ENCODE measurements at places on chromosomes 6 and 20.

- DNase-seq: no peak
Observed at GRCh38 chr6:102298051-102298450, 904.5 kb downstream of the GRIK2 start.

DNA sequence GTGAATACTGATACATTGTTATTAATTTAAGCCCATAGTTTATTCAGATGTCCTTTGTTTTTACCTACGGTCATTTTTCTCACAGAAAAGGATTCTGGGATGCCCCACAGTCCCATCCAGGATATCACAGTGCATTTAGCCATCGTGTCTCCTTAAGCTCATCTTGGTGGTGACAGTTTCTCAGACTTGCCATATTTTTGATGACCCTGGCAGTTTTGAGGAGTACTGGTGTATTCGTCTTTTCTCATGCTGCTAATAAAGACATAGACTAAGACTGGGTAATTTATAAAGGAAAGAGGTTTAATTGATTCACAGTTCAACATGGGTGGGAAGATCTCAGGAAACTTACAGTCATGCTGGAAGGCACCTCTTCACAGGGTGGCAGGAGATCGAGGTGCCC, 295.9 kb upstream of the CDH4 start:
- DNase-seq: no peak

DNA sequence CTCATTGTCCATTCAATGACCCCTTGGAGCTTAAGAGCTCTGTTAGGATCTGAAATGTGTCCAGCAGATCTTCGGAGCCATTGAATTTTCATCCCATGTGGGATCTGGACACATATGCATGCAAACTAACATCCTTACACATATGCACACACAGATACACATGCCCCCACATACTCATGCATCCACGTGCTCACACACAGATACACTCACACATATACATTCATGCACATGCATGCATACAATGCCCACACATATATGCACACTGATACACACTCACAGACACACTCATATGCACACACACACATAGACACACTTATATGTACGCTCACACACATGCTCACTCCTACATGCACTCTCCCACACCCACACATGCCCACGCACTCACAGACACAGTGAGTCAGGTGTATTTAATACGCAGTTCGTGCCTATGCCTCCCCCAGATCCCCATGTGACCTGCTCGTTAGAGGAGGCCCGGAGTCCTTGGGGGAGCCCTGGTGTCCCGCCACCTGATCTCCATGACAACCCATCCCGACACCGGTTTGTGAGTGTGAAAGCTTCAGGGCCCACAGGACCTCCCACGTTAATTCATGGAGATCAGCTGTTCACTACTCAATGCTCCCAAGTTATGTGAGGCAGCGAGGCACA, 121.9 kb upstream of the SULF2 start:
- no peak for DNase-seq

DNA sequence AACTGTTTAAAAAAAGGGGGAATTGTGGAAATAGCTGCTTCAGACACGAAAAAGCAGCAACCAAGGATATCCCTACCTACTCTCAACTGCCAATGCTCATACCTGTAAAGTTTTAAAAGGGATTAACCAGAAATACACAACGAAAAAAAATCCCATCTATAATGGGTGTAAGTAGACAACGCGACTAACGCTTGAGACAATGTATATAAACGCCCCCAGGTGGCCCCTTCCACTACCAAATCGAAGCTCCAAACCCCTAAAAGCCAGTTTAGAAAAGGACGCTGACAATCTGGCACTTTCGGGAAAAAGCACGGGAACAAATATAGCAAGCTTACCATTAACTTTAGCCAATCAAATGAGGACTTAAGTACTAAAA, 94.5 kb upstream of the BTN3A2 start:
- no peak for DNase-seq

- no peak for DNase-seq
Observed at GRCh38 chr6:7813704-7814103, 87.8 kb downstream of the BMP6 start.

DNA sequence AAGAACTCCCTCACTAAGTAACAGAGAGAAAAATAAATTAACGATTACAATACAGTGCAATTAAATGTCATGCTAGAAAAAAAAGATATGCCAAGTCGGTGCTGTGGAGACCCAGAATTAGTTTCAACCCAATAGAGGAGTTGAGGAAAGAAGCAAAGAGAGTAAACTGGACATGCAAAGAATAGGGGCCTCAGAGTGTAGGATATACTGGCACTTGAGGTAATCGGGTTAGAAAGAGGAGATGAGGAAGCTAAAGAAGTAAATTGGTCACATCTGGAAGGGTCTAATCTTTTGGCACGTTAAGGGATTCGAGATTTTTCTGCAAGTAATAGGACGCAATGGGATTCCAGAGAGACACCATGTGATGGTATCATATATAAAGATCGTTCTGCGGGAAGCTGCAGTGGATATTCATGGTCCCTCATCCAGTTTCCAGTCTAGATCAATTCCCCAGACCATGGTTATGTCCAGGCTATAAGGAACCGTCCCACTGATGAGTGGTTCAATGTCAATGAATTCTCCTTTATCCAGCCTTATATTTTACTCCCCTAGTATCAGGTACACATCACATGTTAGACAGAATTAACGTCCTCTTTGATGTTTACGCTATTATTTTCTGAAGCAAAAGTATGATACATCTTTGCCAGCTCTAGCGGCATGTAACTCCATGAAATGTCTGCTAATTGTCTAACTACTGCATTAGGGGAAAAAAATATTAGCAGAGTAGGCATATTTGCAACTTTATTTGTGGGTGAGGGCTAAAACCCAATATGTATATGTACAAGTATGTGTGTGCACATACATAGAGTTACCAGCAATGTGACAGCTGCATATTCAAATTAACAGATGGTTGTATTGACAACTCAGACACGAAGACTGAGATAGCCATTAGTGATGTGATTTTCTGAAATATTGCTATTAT, 1.1 kb upstream of the TBC1D32 start:
- DNase-seq: peak; percentile 53

DNA sequence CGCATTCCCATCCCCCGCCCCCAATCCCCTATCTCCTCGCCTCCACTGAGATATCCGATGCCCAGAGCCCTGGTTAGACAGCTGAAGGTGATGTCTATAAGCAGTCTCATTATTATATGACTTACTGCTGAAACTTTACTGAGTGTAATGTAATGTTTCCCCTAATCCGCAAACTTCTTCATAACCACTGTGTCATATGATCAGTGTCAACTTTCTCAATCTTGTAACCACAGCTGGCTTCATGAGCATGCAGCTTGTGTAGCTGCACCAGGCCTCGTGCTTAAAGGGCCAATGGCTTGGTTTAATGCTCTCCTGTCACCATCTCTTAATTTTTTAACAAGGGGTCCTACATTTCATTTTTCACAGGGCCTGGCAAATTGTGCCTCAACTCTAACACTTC, 8.1 kb downstream of the ASIP start:
- DNase-seq: no peak

DNA sequence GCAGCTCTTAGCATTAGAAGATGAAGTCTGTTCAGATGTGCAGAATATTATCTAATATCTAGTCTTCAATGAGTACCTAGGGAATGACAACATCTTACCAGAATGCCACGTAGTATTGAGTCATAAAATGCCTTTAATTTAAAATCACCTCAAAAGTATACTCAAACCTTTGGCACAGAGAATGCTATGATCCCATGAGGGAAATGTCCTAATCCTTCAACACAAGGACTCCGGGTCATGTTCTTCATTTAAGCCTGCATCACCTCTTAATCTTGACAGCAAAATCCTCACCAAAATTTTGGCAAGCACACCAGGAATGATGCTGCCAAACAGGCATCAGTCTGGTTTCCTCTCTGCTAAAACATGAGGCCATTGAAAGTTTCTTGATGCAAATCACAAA, 23.6 kb upstream of the MARCKS start:
- DNase-seq: peak; percentile 79

GRCh38 chr6:45327956-45328522, at the start of gene RUNX2:
Gene RUNX2, plus strand, starts transcription at chr6:45328330. Its CDS starts 397 bp downstream, at chr6:45328727.
- DNase-seq: peak; percentile 95

DNA sequence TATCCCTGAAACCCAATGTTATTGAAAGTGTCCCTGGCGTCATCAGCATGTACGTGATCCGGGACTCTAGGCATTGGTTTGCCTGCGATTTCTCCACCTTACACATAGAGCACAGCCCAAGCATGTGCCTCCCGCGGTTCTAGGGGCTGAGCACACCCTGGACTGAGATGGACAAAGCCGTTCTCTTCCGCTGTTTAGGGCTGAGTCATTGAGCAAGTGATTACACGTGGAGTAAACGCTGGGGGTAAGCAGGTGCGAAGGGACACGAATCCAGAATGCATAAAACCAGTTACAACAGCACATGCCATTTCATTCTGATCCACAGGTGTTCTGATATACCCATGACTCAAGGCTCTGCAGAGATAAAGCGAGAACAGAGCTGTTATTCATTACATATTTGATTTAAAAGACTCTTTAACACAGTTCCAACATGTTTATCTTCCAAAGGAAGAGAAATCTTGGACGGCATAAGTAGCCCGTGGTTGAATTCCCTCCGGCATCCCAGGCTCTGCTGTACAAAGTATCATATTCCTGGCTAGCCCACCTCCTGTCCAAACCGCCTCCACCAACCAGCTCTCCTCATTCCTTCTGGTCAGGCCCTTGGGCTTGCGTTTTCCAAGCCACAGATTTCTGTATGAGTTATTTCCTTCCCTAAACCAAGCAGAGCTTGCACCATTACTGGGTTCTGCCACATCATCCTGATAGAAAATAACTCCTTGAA, 36.1 kb upstream of the THBS2 start:
- DNase-seq: peak; percentile 97

DNA sequence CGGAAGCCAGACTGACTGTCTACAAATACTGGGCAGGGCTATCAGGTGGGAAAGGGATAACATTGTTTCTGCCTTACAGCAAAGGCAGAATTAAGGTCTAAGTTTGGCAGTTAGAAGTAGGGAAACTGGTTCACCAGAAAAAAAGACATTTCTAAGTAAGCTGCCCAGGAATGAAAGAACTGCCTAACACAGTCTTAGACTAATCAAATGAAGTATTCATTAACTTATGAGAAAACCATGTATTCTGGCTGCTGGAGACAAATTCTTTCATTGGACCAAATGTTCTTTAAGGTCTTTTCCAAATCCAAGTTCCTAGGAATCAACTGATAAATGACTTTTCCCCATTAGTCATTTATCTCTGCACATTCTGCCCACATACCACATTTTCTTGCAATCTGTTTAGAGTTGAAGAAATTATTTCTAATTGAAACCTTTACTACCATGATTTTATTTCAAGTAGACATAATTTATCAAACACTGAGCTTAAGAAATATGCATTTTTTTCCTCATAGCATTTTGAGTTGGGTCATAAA, 120.3 kb upstream of the OGFRL1 start:
- no peak for DNase-seq

GRCh38 chr20:53187392-53188068, 215.4 kb downstream of the TSHZ2 start:
- no peak for DNase-seq

GRCh38 chr20:53866794-53867740, 203.3 kb downstream of the BCAS1 start:
- peak; percentile 27 for DNase-seq

DNA sequence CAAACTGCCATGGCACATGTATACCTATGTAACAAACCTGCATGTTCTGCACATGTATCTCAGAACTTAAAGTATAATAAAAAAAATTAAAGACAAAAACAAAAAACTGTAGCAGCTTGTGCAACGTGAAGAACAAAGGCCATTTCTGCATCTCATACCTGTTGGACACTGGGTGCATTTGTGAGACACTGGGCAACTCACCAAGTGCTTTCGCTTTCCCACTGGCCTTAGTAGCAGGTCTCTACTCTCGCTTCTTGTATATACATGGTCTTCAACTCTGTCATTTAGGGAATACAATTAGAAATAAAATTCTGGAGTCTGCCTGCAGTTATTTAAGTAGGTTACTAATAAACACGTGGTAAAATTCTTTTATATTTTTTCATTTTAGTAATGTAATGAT, 423.8 kb downstream of the CBLN4 start:
- no peak for DNase-seq

- no peak for DNase-seq
Observed at GRCh38 chr20:53658973-53659372, 65.3 kb upstream of the ZNF217 start.

GRCh38 chr20:62766071-62766450, 30.2 kb upstream of the MRGBP start:
- DNase-seq: no peak

GRCh38 chr6:74749211-74750147, 456.4 kb downstream of the COL12A1 start:
- DNase-seq: peak; percentile 69

DNA sequence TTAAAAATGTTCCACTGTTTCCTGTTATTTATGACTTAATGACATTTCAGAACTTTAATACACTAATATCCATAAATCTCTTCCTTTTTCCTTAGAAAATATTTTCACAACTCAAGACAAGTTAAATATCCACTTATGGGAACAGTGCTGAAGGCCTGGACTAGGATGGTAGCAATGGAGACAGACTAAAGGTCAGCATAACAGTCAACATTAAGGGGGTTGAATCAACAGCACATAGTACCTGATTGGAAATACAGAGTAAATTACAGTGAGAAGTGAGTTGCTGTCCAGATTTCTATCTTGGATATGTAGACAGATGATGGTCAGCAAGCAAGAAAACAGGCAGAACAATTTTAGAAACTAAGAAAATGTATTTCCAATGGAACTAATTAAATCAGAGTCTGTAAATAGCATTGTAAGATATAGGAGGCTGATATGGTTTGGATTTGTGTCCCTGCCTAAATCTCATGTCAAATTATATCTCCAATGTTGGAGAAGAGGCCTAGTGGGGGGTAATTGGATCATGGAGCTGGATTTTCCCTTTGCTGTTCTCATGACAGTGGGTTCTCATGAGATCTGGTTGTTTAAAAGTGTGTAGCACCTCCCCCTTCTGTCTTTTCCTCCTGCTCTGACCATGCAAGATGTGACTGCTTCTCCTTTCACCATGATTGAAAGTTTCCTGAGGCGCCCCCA, 682.7 kb downstream of the MAFB start:
- no peak for DNase-seq

- peak; percentile 75 for DNase-seq
Observed at GRCh38 chr20:23143098-23143497, 57.0 kb upstream of the CD93 start.

GRCh38 chr6:39178804-39179203, 50.5 kb downstream of the KCNK5 start:
- DNase-seq: no peak

DNA sequence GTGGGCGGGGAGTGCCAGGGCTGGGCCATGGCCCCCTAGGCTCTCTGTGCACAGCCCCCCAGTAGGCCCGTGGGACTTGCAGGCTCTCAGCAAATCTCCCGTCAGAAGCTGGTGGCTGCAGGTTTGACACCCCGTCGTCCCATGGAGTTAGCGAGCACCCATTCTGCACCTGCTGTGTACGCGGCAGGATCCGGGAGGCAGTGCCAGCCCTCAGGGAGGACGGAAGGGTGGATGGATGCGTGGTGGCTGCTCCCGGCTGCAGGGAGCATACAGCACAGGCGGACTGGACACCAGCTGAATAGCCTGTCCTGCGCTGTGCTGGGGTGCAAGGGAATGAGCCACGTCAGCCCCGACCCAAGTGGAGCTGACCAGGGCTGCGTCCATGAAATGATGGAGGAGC, 32.4 kb upstream of the CHRNA4 start:
- DNase-seq: no peak

Measured in fibroblast of the aortic adventitia (primary cell).